Activated naive CD4-positive, alpha-beta T cell (primary cell): ENCODE measurements at places on chromosomes 5 and 9.

DNA sequence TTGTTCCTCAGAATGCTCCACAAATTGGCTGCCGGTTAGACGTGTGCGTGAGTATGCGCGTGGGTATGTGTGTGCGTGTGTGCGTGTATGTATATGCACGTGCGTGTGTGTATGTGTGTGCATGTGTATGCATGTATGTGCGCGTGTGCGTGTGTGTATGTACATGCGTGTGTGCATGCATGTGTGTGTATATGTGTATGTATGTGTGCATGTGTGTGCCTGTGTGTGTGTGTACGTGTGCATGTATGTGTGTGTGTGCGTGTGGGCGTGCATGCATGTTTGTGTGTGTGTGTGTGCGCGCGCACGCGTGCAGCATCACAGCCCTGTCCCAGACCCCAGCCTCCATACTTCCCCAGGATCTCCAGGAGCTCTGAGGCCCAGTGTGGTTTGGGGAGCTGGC, 183.1 kb upstream of the IER5L start:
- DNase-seq = no peak

- DNase-seq = no peak
Observed at GRCh38 chr5:135606431-135606830, 27.6 kb upstream of the CXCL14 start.

GRCh38 chr9:79731171-79731890, 159.6 kb downstream of the TLE4 start:
- DNase-seq = no peak

GRCh38 chr5:8710426-8710930, 835.4 kb downstream of the SEMA5A start:
- DNase-seq = no peak

DNA sequence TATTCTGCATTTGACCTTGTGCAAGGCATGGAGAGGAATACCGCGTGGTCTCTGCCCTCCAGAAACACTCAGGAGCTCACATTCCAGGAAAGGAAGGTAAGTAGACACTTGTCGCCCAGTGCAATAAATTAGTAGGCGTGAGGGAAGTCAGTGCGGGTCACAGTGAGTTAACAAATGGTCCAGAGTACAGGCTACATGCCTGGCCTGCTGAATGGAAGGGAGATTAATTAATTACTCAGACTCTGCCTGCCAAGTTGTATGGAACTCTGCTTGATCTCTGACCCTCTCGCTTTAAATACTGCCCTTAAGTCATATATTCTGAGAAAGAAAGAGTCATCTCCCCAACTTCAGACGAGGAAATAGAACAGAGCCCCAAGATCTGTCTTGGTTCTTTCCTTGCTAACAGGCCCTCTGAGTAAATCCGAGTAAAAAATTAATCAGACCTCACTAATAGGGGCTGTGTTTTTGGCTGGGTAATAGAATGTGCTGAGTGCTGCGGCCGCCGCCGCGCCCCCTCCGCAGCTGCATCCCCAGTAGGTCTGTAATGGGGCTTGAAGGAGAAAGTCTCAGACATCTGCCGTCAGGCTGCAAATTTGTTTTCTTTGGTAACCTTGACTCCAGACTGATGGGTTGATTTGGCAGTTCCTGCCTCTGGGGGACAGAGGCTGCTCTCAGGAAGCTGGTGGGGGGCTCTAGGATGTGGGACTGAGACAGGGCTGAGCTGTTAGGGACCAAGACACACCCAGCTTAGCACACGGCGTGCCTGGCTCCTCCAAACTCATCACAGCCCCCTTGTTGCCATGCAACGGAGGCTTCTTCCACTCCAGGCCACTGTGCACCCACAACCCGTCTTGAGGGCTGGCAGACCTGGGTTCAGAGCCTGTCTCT, 144.4 kb downstream of the NSG2 start:
- DNase-seq = no peak

GRCh38 chr9:14346811-14347405, 33.0 kb upstream of the NFIB start:
- no peak for DNase-seq

- no peak for DNase-seq
Observed at GRCh38 chr9:9410736-9411135, 1202.1 kb downstream of the PTPRD start.

DNA sequence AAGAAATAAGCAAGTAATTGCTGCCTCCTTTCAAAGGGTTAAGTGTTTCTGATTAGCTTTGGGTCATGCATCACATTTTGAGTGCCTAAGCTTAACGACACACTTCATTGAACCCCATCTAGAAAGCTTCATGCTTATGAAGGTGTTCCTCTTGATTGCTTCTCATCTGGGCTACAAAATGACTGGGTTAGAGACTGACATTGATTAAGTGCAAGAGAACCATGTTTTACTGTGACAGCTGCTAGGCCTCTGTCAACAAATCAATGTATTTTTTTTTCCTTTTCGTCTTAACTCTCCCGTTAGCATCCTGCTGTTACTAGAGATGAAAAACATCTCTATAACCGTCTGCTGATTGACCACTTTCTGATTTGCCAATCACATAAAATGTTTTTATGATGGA, 725.0 kb downstream of the TLE1 start:
- no peak for DNase-seq

- no peak for DNase-seq
Observed at GRCh38 chr9:92036411-92036746, 78.8 kb downstream of the SPTLC1 start.

DNA sequence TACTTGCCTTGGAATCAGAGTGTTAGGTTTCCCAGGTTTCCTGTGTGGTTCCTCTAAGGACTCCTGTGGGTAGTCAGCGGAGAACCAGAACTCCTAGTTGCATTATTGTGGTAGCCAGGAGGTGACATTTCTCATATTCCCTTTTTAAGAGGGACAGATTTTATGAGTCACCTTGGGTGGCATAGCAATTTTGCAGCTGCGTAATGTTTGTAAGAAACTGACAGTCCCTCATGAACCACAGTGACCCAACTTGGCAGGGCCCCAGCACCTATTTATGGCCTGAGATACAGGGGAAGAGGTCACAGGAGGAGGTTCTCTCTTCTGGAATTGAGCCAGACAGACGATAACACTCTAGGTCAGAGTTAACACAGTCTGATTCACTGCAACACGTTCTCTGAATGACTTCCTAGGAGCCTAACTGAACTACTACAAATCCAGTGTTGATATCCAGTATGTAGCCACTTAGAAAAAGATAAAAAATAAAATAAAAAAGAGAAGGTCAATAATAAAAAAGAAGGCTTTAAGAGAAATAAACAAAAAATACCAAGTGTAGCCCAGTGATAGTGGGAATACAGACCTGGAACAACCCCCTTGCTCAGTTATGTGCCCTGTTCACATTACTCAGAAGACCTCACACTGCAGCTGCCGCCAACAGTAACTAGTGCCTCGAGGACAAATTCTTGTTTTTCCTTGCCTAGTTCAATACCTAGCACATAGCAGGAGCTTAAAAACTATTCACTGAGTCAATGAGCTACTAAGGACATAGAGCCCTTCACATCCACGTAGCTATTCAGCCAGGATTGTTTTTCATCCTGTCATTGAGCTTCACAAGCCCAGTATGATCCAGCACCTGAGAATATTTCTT, 50.7 kb upstream of the VLDLR start:
- DNase-seq = no peak

- DNase-seq = peak; percentile 55
Observed at GRCh38 chr5:175718401-175719108, 60.7 kb downstream of the HRH2 start.

GRCh38 chr5:139228201-139228803, 30.1 kb upstream of the SIL1 start:
- DNase-seq = no peak

DNA sequence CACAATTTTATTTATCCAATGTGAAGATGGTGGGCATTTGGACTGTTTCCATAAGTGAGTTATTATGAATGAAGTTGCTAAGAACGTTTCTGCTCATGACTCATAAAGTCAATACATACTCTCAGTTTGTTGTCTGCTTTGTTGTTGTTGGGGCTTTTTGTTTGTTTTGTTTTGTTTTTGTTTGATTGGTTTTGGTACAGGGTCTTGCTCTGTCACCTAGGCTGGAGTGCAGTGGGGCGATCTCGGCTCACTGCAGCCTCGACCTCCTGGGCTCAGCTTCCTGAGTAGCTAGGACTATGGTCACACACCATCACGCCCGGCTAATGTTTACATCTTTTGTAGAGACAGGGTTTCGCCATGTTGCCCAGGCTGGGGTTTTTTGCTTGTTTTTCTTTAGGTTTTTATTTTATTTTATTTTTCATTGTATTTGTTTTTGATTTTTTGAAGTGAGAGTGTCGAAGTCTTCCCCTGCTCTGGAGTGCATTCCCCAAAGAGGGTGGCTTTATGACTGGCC, 18.0 kb downstream of the TRIM7 start:
- no peak for DNase-seq

DNA sequence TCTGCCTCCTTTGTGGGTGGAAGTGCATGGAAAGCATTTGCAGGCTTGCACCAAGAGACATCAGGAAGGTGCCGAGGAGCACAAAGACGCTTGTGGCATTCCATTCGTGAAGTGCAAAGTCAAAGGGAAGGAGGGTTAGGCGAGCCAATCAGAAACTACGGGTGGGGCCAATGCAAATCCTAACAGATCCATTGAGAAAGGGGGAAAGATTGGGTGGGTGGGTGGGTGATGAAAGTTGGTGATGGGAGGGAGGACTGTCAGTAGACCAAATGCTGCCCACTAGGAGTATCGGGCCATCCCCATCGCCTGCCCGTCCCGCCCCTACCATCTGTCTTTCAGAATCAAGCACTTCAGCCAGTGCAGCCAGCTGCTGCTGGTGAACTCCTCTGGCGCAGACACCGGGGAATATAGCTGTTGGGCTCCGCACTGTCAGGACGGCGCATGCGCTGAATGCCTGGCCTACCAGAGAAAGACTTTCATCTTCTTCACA, 17.1 kb upstream of the ANXA6 start:
- DNase-seq = no peak

- DNase-seq = no peak
Observed at GRCh38 chr9:69173891-69174615, at the start of gene TJP2. TJP2 (plus strand) TSS chr9:69174277; CDS start chr9:69174373, 96 bp downstream.

- no peak for DNase-seq
Observed at GRCh38 chr5:24235946-24236345, 408.8 kb downstream of the CDH10 start.

GRCh38 chr9:3136686-3137346, 292.9 kb upstream of the PUM3 start:
- no peak for DNase-seq

- DNase-seq = no peak
Observed at GRCh38 chr9:107890921-107891465, 401.4 kb upstream of the KLF4 start.

DNA sequence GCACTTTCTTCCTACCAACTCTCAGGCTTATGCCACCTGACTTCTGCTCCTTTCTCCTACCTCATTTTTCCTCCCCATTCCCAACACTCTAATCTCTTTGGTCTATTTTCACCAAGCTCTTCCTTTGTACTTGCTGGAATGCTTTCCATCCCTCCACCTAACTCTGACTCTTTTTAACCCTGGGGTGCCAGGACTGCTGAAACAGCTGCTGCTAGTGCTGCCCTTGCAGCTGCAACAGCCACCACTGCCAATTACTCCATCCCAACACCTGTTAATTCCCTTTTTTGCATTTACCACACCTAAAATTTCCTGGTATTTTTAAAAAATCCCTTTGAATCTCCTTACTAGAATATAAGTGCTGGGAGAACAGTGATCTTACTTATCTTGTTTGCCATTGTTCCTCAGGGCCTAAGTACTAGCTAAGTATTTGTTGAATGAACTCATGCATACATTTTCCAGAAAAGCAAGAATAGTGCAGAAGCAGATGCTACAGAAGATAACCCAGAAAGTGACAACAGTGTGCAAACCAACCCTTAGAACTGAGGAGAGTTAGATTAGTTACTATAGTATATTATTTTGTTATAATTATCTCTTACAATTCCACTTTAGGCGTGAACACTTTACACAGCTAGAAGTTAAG, 11.5 kb downstream of the NADK2 start:
- no peak for DNase-seq

DNA sequence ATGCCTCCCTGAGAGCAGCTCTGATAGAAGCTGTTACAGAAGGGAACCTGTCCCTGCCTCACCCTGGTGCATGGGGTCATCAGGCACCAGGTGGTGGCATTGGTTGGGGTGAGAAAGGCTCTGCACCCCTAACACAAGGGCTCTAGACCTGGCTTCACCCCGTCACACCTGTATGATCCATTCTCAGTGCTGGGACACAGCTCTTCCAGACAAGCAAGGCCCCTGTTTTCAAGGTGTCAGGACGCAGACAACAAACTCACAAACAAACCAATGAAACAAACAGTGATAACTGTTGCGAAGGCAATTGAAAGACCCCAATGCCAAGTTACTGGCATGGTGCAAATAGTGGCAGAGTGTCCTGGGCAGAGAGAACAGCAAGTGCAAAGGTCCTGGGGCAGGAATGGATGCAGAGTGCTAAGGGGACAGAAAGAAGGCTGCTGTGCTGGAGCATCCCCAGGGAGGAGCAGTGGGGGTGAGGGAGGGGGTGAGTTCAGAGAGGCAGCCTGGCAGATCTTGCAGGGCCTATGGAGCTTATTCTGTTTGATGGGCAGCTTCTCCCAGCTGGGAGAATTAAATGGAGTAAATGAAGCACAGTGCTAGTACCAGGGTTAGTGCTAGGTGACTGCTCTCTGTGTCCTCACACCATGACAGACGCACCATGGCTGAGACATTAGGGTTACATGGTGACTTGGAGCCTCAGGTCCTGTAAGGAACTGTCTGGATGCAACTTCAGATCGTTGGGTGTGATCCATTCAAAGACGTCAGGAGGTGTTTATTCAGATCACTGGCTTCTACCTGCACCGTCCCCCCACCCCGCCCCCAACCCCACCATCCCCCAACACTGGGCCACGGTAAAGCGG, 67.9 kb upstream of the UNC5A start:
- DNase-seq = no peak

DNA sequence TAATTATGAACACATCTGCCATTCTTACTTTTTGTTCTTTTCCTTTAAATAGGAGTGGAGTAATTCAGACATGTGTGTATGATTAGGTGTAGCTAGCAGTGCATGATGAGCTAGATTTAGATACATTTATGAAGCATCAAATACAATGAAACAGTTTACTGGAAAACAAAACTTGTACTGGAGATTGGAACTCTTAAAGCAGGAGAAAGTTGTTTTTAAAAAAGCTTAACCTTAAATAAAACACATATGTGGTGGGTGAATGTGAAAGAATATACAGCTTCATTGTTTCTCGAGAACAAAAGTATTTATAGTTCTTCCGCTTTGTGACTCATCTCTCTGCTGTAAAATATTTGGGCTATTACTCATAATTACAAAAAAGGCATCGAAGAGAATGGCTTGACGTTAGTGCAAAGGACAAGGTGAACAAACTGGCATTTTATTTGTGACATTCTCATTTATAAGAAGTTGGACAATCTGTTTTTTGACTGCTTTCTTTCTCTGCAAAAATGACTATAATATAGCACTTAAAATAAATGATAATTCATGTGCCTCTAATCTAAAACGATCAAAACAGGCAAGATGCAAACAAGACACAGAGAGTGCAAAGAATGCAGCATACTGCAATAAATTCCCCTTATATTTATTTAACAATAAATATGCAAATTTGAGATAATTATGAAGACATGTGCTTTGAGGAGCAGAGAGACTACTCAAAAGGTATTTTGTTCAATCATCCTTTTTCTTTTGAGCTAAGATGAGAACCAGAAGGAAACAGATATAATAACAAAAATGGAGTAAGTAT, 478.8 kb downstream of the CETN3 start:
- no peak for DNase-seq

GRCh38 chr5:139021346-139021745, 146.2 kb upstream of the LRRTM2 start:
- no peak for DNase-seq

- DNase-seq = no peak
Observed at GRCh38 chr9:81390792-81391456, 298.4 kb downstream of the TLE1 start.

GRCh38 chr5:144083185-144083584, 87.3 kb downstream of the YIPF5 start:
- DNase-seq = no peak
